Activated T-cell treated with anti-CD3 and anti-CD28 coated beads, Interleukin-2, amount 50 U/mL, for 72 hours (primary cell): ENCODE measurements at places on chromosomes 1 and 21. TPM values are rescaled to one million over a fixed set of nuclear protein-coding genes. Genes with fewer than 3 reads are reported as not detected.
A peak's percentile ranks its signal among the peaks of the same experiment; 100 is the strongest.

The NR1I3 gene
- total RNA-seq = not detected

The HFM1 gene
- total RNA-seq = not detected

The FGR gene
- 2.1 TPM for total RNA-seq

The TARBP1 gene
- total RNA-seq = 63.0 TPM

The SNIP1 gene
- total RNA-seq = 29.1 TPM

The HJV gene
- not detected for total RNA-seq

DNA sequence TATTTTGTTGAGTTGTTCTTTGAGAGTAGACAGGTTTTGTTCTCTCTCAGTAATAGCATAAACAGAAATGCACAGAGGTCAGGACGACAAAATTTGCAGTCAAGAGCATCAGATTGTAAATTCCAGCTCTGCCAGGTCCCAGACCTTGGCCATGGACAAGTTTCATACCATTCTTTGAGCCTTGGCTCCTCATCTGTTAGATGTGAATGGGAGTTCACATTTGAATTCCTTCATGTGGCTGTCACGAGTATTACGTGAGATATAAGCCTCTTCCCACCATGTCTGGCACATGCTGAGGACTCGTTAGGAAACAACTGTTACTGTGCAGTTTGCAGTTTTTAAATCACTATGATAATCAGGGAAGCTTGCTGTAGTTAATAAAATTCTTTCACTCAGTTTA is 93.2 kb upstream of the KCTD3 start:
- no peaks in the 10 kb centered on the region for H3K4me1 ChIP-seq
- H3K4me3 ChIP-seq = no peak overlapping the region
- no peaks in the 10 kb centered on the region for H3K36me3 ChIP-seq
- no peak for DNase-seq
- no peak overlapping the region for H3K27ac ChIP-seq

DNA sequence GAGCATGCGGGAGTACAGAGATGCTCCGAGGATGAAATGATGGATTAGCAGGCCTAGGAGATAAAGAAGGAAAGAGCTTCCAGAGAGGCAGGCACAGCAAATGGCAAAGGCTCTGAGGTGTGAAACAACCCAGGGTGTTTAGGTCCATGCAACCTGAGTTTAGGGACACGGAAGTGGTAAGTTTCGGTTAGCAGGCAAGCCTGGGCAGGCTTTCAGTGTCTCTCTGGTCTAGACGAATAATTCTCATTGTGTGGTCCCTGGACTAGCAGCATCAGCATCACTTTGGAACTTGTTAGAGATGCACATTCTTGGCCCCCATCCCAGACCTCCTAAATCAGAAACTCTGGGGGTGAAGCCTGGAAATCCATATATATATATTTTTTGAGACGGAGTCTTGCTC is 18.6 kb downstream of the NKAIN1 start:
- H3K36me3 ChIP-seq = no peaks in the 10 kb centered on the region
- H3K4me1 ChIP-seq = no peaks in the 10 kb centered on the region
- no peaks in the 10 kb centered on the region for H3K27me3 ChIP-seq
- H3K27ac ChIP-seq = no peak overlapping the region

- no peaks in the 10 kb centered on the region for H3K36me3 ChIP-seq
- H3K27me3 ChIP-seq = no peaks in the 10 kb centered on the region
- peaks cover 14% of the 10 kb centered on the region for H3K4me1 ChIP-seq
- H3K4me3 ChIP-seq = no peak overlapping the region
- no peak overlapping the region for H3K27ac ChIP-seq
- DNase-seq = no peak
These were observed 217.7 kb downstream of the CRB1 start for GRCh38 chr1:197485790-197486189.

- peak; percentile 71 for DNase-seq
- peak within 1 kb of the TSS; percentile 79 for H3K4me3 ChIP-seq
- H3K4me1 ChIP-seq = peaks cover 9% of the 10 kb centered on the region
- peaks cover 45% of the 10 kb centered on the region for H3K27me3 ChIP-seq
These were observed at the start of gene IGSF9 for GRCh38 chr1:159945483-159946241. TSS of gene IGSF9 (minus strand) at chr1:159945613. CDS start at chr1:159943454, 2,159 bp downstream.

- H3K27ac ChIP-seq = no peak overlapping the region
- no peaks in the 10 kb centered on the region for H3K36me3 ChIP-seq
- no peak overlapping the region for H3K4me3 ChIP-seq
- H3K27me3 ChIP-seq = peaks cover 24% of the 10 kb centered on the region
- H3K4me1 ChIP-seq = no peaks in the 10 kb centered on the region
These were observed 26.5 kb downstream of the LRRC38 start for GRCh38 chr1:13487143-13487868.

- peaks cover 6% of the 10 kb centered on the region for H3K4me1 ChIP-seq
- no peak overlapping the region for H3K4me3 ChIP-seq
- peaks cover 9% of the 10 kb centered on the region for H3K27me3 ChIP-seq
- DNase-seq = no peak
- H3K36me3 ChIP-seq = no peaks in the 10 kb centered on the region
These were observed 42.5 kb downstream of the NEK2 start for GRCh38 chr1:211632808-211633523.

GRCh38 chr1:211895126-211895759 is 64.7 kb upstream of the LPGAT1 start:
- H3K27me3 ChIP-seq = no peaks in the 10 kb centered on the region
- no peak overlapping the region for H3K4me3 ChIP-seq
- no peak overlapping the region for H3K27ac ChIP-seq
- DNase-seq = no peak
- H3K36me3 ChIP-seq = no peaks in the 10 kb centered on the region

- peaks cover 10% of the 10 kb centered on the region for H3K36me3 ChIP-seq
- H3K27me3 ChIP-seq = no peaks in the 10 kb centered on the region
- peaks cover 25% of the 10 kb centered on the region for H3K4me1 ChIP-seq
- peak overlapping the region; percentile 50 for H3K4me3 ChIP-seq
- H3K27ac ChIP-seq = peak overlapping the region; percentile 10
- peak; percentile 54 for DNase-seq
These were observed 14.3 kb downstream of the GPR137B start for GRCh38 chr1:236156512-236157208.

GRCh38 chr1:116115476-116116439 is 4.6 kb downstream of the MAB21L3 start:
- H3K36me3 ChIP-seq = no peaks in the 10 kb centered on the region
- H3K27me3 ChIP-seq = peaks cover 16% of the 10 kb centered on the region
- H3K4me1 ChIP-seq = no peaks in the 10 kb centered on the region

- no peak overlapping the region for H3K4me3 ChIP-seq
- no peak overlapping the region for H3K27ac ChIP-seq
- peaks cover 10% of the 10 kb centered on the region for H3K36me3 ChIP-seq
- no peaks in the 10 kb centered on the region for H3K27me3 ChIP-seq
- H3K4me1 ChIP-seq = peaks cover under 1% of the 10 kb centered on the region
- no peak for DNase-seq
These were observed 19.5 kb downstream of the MAP7D1 start for GRCh38 chr1:36175137-36176095.

GRCh38 chr1:245390975-245391374 is 236.2 kb downstream of the KIF26B start:
- peaks cover 8% of the 10 kb centered on the region for H3K27me3 ChIP-seq
- no peak overlapping the region for H3K27ac ChIP-seq
- no peaks in the 10 kb centered on the region for H3K36me3 ChIP-seq
- H3K4me1 ChIP-seq = no peaks in the 10 kb centered on the region
- DNase-seq = no peak

DNA sequence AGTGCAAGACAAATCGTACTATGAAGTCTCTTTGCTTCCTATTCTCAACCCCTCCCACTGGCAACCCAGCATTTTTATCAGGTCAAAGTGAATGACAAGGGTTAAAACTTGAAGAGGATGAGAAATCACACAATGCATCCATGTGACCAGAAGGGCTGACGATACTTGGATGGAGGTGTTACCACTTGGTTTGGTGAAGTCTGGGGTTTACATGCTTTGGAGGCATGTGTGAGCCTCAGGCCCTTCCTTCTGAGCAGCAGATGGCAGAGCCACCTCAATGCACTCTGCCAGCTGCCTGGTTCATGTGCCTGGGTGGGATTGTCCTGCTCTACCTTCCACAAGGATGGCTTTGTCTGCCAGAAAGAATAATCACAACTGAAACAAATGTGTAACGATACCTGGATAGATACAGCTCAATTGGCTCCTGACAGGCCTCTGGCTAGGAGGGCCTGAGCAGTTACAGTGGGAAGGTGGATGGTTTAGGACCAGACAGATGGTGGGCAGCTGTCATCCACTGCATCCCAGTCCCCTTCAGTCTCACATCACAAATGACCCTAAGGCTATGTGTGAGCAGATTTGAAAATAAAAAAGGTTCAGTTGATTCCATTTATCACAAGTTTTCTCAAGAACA is 51.5 kb upstream of the CNIH3 start:
- H3K4me3 ChIP-seq = no peak overlapping the region
- H3K4me1 ChIP-seq = no peaks in the 10 kb centered on the region
- DNase-seq = no peak
- H3K27ac ChIP-seq = no peak overlapping the region
- no peaks in the 10 kb centered on the region for H3K36me3 ChIP-seq
- no peaks in the 10 kb centered on the region for H3K27me3 ChIP-seq

DNA sequence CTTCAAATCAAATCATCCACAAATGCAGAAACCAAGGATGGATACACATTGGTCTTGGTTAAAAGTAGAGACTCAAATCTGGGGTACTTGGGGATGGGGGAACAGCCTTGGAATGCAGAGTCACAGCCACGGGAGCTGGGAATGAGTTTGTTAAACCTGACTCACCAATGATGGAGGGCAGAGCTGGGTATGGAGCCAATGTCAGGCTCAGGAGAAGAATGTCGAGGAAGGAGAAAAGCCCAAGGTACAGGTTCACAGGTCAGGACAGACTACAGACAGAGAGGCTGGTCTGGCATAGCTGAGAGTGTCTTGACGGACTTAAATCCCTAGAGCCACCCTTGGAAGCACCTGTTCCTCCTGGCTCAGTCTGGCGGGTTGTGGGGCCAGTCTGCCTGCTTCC is 237.6 kb downstream of the NTNG1 start:
- peaks cover 2% of the 10 kb centered on the region for H3K36me3 ChIP-seq
- H3K4me1 ChIP-seq = no peaks in the 10 kb centered on the region
- H3K27me3 ChIP-seq = no peaks in the 10 kb centered on the region
- no peak overlapping the region for H3K27ac ChIP-seq
- no peak overlapping the region for H3K4me3 ChIP-seq
- DNase-seq = no peak

DNA sequence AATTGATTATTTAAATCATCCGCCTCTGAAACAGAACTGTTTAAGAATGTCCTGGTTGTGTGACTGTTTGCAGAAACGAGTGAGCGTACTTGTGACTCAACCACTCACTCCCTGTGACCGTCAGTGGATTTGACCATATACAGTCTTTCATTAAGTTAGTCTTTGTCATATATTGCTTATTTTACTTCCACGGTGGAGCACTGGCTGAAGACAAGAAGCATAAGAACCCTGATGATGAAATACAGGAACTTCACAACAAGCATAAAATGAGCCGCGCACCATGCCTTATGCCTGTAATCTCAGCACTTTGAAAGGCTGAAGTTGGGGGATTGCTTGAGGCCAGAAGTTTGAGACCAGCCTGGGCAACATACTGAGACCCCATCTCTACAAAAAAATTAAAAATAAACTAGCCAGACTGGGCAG is 194.0 kb downstream of the TOMM20 start:
- peak overlapping the region; percentile 54 for H3K27ac ChIP-seq
- DNase-seq = no peak
- H3K4me3 ChIP-seq = peak overlapping the region; percentile 37
- H3K27me3 ChIP-seq = no peaks in the 10 kb centered on the region
- H3K36me3 ChIP-seq = no peaks in the 10 kb centered on the region

DNA sequence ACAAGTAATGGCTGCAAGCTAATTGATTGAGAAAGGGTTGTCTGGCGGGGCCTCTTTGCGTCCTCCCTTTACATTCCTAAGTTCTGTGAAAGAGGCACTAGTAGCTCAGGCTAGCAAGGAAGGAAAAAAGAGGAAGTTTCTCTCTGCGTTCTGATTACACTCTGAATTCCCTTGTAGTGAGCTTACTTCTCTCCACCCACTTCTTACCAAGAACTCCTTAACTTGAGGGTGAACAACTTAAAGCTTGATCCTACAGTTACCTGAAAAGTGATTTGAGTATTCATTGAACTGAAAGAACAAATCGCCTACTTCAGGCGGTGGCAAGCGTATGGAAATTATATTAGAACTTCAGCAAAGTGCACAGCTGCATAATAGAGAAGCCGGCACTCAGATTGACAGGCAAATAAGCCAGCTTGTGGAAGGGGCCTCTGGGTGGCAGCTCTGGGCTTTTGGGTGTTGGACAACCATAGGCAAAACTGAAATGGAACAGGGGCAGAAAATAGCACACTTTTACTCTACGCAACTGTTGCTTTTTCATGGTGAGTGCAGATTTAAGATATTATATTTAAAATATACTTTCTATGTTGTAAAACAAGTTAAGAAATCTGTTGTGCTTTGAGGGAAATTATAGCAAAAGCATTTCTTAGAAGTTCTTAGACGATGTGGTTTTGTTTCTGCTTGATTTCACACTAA is 464.5 kb downstream of the USP25 start:
- no peaks in the 10 kb centered on the region for H3K36me3 ChIP-seq
- peak overlapping the region; percentile 67 for H3K4me3 ChIP-seq
- no peak overlapping the region for H3K27ac ChIP-seq

DNA sequence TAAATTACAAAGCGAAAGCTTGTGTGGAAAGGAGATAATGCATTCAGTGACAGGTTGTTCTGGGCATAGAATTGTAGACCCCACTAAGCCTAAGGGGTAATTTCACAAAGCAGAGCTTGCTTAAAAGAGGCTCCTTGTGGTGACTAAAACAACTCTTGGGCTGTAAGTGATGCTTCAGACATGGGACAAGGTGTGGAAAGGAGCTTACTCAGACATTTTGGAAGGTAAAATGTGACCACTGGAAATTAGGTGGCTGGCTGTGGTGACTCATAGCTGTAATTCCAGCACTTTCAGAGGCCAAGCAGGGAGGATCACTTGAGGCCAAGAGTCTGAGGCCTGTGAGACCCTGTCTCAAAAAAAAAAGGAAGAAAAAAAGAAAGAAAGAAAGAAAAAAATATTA is 51.1 kb upstream of the LRRC8C start:
- no peak for DNase-seq
- peaks cover 56% of the 10 kb centered on the region for H3K4me1 ChIP-seq
- no peaks in the 10 kb centered on the region for H3K27me3 ChIP-seq
- no peak overlapping the region for H3K4me3 ChIP-seq
- H3K27ac ChIP-seq = peak overlapping the region; percentile 66
- H3K36me3 ChIP-seq = peaks cover 41% of the 10 kb centered on the region

GRCh38 chr21:35139382-35139715 is 90.2 kb upstream of the RUNX1 start:
- peak; percentile 20 for DNase-seq
- H3K4me3 ChIP-seq = peak overlapping the region; percentile 70
- H3K4me1 ChIP-seq = peaks cover 48% of the 10 kb centered on the region
- peaks cover 2% of the 10 kb centered on the region for H3K36me3 ChIP-seq
- no peaks in the 10 kb centered on the region for H3K27me3 ChIP-seq

DNA sequence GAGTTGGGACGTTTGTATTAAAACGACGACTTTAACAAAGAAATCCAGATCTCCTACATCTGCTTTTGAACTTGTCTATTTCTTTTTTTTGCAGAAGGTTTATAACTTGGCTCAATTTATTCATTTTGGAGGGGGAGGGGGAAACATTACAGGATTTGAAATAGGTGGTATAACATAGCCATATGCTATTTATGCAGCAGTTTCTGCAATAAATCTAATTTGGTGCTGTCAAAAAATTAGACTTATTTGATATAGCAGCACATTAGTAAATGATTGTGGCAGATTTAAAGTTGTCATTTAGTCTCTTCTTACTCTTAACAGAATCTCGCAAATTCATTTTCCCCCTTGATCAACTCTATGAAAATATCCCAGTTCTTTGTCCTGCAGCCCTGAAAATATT is 138.2 kb downstream of the SDCCAG8 start:
- DNase-seq = no peak
- no peak overlapping the region for H3K4me3 ChIP-seq
- peaks cover 13% of the 10 kb centered on the region for H3K4me1 ChIP-seq
- no peaks in the 10 kb centered on the region for H3K27me3 ChIP-seq

- no peak overlapping the region for H3K4me3 ChIP-seq
- DNase-seq = no peak
- H3K27ac ChIP-seq = no peak overlapping the region
- no peaks in the 10 kb centered on the region for H3K27me3 ChIP-seq
These were observed 70.1 kb downstream of the SSBP3 start for GRCh38 chr1:54336116-54336515.
